ENCODE measurements at places on chromosomes 2 and 18.

DNA sequence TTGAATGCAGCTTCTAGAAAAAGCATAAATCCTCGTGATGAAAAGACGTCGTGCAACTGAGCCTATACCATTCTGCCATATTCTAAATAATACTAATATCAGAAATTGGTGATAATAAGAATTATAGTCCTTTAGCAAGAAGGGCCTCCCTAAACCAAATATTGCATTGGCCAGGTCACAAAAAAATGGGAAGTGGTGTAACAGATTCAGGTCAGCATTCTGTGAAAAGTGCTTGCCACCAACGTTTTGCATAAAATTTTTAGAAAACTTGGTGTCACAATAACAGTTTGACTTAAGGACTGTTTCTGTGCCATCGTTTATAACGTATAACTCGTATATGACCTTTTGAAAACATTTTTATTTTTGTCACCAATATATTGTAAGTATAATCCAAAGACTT lies 603.6 kb downstream of the CPS1 start:
- DNase-seq, result no peak

DNA sequence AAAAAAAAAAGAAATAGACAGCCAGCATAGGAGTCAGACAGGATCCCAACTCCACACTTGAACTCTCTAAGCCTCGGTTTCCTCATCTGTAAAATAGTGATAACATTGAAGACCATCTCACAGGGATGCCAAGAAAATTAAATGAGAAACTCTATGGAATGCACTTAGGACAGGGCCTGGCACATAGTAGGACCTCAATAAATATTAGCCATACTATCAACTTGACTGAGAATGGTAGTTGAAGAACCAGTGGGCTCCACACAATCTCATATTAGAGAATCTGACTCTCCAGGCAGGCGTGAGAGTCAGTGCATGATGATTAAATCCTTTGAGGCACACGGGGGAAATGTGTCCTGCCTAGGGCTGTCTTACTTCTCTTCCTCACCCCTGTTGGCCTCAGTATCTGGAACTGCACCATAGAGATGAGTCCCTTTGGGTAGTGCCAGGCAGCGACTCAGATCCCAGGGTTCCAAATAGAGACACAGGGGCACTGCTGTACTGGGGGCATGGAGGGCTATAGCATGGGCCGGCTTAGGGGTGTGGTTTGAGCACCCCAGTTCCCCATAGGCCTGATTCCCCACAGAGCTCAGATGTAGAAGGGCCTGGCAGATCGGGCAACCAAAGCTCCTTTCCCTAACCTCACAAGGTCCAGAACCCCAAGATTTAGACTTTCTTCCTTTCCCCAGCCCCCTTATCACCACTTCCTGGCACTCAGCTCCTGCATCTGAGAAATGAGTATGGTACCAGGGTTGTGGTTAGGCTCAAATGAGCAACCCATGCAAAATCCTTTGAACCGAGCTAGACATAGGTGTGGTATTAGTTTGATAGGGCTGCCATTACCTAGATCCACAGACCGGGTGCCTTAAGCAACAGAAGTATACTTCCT lies 51.3 kb upstream of the CAB39 start:
- no peak for DNase-seq

GRCh38 chr18:45509535-45509934 lies 105.7 kb upstream of the SLC14A2 start:
- DNase-seq, result no peak

DNA sequence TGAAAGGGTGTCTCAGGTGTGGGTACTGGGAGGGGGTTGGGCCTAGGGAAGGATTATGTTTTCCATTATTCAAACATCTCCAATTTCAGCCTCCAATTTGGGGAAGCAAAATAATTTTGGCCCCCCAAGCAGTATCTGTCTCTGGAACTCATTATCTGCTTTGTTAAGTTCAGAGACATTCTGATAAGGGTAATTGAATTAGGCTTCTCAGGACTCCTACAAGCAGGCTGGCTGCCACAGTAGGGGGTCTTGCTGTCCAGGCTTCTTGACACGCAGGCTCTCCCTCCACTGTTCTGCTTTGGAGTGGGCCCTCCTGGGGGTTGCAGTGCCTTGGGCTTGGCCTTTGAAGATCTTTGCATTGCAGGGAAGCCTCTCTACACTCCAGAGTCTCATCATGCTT lies 108.1 kb upstream of the SIX2 start:
- DNase-seq, result no peak

DNA sequence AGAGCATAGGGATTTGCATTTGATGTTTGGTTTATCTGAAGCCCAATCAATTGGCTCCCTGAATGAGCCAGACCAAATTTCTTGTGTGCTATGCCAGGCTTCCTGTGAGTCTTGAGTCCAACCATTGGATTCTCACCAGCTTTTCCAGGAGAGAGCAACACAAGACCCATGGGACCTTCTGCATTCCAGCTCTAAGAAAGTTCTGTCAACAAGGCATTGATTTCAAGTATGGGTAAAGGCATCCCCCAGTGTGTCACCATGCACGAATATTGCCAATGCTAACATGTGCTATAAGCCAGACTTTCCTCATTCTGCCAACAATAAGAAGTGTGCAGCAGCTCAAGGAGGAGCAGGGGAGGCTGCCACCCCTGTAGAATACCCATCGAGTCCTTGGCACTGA lies 266.6 kb downstream of the ETAA1 start:
- DNase-seq, result no peak

DNA sequence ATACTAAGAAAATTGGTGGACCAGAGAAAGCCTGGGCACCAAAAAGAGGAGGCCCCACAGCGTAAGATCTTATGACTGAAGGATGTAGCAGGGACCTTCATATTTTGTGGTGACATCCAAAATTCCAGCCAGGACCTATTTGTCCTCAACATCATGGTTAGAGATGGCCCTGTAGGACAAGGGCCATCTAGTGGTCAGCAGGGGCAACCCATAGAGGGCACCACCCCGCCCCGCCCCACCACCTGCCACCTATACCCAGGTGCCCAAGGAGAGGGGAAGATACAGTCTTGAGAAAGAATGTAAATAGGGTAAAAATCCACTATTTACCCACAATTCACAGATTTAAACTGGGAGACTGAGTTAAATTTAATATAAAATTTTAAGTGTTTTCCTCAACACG lies 59.6 kb upstream of the TMEM163 start:
- no peak for DNase-seq

DNA sequence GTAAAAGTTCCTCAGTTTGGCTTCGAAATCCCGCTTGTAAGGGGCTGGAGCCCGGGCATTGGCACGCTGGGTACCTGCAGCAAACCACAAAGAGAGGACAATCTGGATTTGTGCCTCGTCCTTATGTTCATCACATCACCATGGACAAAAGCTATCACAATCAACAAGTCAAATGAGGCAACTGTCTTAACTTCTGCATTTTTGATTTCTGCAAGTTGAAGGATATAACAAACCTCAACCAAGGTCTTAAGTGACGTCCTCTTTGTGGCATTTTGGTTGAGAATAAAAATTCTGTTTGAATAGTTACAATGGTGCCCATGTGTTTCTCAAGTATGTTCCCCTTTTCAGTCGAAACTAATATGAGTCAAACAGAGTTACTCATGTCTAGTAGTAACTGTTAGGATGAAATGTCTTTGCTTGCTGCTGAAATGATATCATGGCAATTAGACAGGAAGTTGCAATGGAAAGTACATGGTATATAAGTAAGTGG lies 70.8 kb upstream of the STK17B start:
- DNase-seq, result no peak

GRCh38 chr2:234534515-234534914 lies 37.6 kb upstream of the ARL4C start:
- no peak for DNase-seq

DNA sequence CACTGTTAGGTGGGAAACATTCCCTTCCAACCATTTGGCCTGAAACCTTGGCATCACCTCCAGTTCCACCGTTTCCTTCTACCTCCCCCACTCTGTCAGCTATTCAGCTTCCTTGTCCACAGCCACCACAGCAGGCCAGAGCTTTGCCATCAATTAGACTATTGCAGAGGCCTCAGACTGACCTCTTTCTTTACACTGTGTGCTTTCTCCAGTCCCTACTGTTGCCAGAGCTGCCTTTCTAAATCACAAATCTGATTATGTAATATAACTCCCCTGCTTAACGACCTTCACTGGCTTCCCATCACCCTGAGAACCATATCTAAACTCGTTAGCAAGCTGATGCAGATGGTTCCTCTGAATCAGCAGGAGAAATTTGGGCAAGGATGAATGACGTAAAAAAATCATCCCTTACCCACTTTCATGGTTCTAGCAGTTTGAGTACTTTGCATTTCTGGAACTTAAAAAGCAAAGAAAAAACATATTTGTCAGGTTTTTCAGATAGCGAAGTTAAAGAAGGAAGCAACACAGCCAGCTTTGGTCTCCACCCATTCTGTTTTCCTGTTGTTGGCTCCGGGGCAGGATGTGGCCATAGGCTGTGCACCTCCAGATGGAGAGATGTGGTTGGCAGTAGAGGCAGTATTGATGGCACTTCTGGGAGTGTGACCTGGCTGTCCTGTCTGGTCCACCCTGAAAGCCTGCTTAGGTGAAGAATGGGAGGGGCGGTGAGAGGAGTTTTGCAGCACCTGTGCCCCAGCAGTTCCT lies 422.1 kb downstream of the PARD3B start:
- no peak for DNase-seq

DNA sequence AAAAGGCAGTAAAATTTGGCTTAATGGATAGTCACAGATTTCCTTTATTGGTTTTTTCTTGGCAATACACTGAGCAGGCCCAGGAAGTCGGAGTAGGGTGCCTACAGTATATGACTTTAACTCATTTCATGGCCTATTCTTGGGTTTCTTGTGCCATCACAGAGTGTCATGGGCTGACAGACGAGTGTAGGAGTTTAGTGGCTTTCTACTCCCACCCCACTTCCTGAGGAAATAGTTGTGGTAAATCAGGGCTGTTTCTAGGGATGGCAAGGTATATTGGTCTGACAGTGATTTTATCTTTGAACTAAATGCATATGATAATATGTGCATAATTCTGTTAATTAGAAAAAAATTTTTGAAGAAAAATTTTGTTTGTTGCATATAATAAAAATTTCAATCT lies 100.1 kb downstream of the PLCL1 start:
- no peak for DNase-seq

GRCh38 chr2:205786976-205787375 lies 104.7 kb downstream of the NRP2 start:
- DNase-seq, result no peak

- DNase-seq, result no peak
Measured at GRCh38 chr2:191299866-191300265, 54.7 kb downstream of the MYO1B start.

DNA sequence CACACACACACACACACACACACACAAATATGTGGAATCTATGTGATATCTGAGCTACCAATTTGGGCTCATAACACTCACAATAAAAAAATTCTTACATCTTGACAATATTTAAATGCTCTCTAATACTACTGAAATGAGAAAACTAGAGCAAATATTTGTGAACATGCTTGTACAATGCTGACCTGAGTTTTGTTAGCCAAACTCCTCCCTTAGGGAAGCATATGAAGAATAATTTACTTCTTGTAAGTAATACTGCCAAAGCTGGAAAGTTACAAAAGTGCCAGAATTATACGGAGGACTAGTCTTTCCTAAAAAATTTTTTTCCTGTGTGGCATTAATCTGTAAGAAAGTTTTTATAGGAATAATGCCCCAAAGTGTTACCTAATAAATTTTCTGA lies 18.5 kb downstream of the MBD2 start:
- DNase-seq, result no peak

DNA sequence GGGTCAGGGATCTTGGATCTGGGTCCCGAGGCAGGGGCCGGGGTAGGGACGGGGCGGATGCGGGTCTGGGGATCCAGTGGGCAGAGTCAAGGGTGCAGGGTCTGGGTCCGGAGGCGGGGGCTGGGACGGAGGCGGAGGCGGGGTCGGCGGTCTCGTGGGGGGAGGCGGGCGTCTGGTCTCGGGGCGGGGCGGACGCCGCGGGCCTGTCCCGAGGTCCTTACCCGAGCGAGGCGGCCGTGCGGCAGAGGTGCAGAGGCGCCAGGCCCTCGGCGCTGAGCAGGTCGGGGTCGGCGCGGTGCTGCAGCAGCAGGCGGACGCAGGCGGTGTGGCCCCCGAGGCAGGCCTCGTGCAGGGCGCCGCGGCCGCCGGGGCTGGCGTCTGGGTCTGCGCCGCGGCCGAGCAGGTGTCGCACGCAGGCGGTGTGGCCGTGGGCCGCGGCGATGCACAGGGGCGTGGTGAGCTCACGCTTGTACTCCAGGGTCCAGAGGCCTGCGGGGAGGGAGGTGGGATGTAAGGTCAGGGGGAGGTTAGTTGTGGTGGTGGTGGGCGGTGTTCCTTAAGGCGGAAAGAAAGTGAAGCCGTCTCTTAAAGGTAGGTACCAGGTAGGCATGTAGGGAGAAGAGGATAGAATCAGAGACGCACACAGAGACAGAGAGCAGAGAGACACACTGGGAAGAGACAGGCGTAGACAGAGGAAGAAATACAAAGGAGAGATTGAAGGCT lies 26.6 kb downstream of the ASB18 start:
- no peak for DNase-seq

DNA sequence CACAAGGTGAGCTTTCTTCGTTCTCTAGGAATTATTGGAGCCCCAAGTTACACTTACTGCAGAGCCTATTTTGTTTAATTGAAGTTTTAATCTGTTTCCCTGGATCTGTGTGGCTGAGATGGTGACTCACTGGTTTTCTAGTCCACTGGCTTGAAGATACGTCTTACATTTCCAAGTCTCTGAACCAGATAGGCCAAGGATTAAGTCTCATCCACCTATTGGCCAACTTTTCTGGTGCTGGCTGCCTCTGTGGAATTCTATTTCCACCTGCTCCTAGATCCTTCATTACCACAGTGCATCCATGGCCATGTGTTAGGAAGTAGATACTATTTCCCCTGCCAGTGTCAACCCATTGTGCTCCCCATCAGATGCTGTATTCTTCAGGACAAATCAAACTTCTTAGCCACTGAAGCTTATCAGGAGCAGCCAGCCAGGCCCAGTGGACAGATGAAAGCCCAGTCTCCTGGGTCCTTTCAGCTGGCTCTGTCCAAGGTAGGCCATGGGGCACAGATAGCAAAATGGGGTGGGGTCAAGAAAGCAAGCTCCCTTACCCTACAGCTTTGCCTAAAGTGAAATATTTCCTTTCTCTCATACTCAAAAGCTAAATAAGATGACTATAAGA lies 198.8 kb upstream of the TCF4 start:
- no peak for DNase-seq

- no peak for DNase-seq
Measured at GRCh38 chr18:54647176-54647575, 56.1 kb downstream of the DYNAP start.

- no peak for DNase-seq
Measured at GRCh38 chr18:67511840-67512239, 4.7 kb downstream of the DSEL start.

GRCh38 chr2:46530639-46531038 lies 51.3 kb downstream of the TMEM247 start:
- DNase-seq, result no peak

GRCh38 chr2:39133215-39133851 lies 12.5 kb upstream of the SOS1 start:
- DNase-seq, result no peak

GRCh38 chr2:14952400-14952963 lies 320.0 kb downstream of the LRATD1 start:
- DNase-seq, result no peak

DNA sequence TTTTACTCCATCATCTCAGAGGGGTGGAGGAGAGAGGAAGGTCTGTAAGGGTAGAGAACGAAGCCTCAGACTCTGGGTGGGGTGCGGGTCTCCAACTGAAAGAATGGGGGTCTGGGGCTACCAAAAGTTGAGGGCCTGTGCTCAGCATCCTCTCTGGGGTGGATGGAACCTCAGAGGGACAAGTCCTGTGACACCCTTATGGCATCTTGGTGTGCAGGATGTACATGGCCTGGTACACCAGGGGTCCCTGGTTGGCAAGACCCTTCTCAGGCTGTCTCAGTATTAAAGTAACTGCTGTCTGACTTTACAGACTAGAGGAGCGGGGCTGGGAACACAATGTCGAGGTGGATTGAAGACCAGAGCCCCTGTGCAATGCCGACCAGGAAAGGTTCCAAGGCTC lies 2.3 kb upstream of the SLC4A3 start:
- no peak for DNase-seq

All from neural crest cell (in vitro differentiated cells).